ENCODE measurements at places on chromosomes 11 and 22. TPM values are rescaled to one million over a fixed set of nuclear protein-coding genes. Genes with fewer than 3 reads are reported as not detected.
A peak's percentile ranks its signal among the peaks of the same experiment; 100 is the strongest.

- H3K27me3 ChIP-seq = no peaks in the 10 kb centered on the region
- DNase-seq = no peak
- peaks cover 38% of the 10 kb centered on the region for H3K4me1 ChIP-seq
- H3K27ac ChIP-seq = no peak overlapping the region
- no peak overlapping the region for H3K4me3 ChIP-seq
- no peaks in the 10 kb centered on the region for H3K36me3 ChIP-seq
Measured at GRCh38 chr22:23850136-23850611, 7.5 kb upstream of the SLC2A11 start.

Gene OR6X1
- not detected for total RNA-seq

DNA sequence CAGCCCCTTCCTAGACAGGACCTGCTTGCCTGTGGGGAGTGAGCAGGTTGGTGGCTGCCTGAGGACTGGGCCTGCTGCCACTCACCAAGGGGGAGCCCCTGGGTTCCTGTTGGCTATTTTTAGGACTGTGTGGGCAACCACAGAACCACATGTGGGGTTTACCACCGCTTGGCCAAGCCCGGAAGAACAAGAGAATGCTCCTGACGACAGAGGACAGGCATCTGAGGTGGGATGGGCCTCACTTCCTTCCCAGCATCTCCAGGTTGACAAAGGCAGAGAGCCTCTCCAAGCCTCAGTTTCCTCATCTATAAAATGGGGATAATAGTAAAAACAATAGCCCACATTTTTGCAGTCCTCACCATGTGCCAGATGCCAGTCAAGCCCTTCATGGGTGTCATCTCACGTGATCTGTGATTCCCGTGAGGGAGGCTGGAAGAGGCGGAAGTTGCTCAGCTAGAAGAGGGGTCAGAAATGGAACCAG is 43.6 kb downstream of the LRRC32 start:
- no peaks in the 10 kb centered on the region for H3K27me3 ChIP-seq
- peaks cover 14% of the 10 kb centered on the region for H3K4me1 ChIP-seq
- H3K27ac ChIP-seq = no peak overlapping the region
- H3K4me3 ChIP-seq = no peak overlapping the region
- H3K36me3 ChIP-seq = no peaks in the 10 kb centered on the region

DNA sequence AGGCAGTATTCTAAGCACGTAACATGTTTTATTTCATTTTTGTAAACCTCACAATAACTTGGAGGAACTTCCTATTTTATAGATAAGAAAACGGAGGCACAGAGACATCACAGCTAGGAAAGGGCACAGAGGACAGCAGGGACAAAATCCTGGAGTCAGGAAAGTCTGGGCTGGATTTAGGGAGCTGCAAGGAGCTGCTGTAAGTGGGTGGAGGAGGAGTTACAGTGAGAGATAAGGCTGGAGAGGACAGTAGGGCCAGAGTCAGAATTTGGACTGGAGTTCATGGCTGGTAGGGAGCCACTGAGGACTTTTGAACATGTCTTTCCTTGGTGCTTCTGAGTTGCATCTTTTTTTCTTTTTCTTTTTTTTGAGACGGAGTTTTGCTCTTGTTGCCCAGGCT is 32.2 kb upstream of the PTPRJ start:
- H3K27ac ChIP-seq = no peak overlapping the region
- DNase-seq = no peak
- H3K27me3 ChIP-seq = no peaks in the 10 kb centered on the region
- no peak overlapping the region for H3K4me3 ChIP-seq
- no peaks in the 10 kb centered on the region for H3K4me1 ChIP-seq
- H3K36me3 ChIP-seq = no peaks in the 10 kb centered on the region

Gene SCGB1C1
- total RNA-seq = not detected

Gene TRIM51
- not detected for total RNA-seq

Gene PANX2
- 3.3 TPM for total RNA-seq

GRCh38 chr22:50545522-50546325 is at the start of gene KLHDC7B:
TSS of gene KLHDC7B (plus strand) at chr22:50545899. CDS start at chr22:50546244, 345 bp downstream.
- peaks cover 11% of the 10 kb centered on the region for H3K4me1 ChIP-seq
- H3K36me3 ChIP-seq = no peaks in the 10 kb centered on the region
- no peak within 1 kb of the TSS for H3K4me3 ChIP-seq
- no peak for DNase-seq
- H3K27ac ChIP-seq = no peak within 1 kb of the TSS

Gene MSANTD2
- total RNA-seq = 21.0 TPM

Gene OVCH2
- not detected for total RNA-seq

DNA sequence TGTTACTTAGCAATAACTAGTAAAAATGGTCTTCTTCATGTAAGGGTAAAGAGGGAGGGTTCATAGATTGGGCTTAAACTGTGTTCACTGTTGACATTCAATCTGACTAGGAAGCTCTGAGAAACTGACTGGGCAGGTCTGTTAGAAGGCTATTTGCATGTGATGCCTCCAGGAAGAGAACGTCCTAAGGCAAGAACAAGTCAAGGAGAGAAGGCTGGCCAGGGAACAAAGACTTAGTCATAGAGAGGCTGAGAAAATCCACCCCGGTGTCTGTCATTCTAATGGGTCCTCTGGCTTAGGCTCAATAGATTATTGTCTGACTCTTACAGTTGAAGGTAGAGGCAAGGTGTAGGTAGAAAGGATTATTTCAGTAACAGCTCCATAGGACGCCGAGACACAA is 50.3 kb upstream of the CD44 start:
- no peak overlapping the region for H3K4me3 ChIP-seq
- H3K27ac ChIP-seq = no peak overlapping the region
- peaks cover under 1% of the 10 kb centered on the region for H3K4me1 ChIP-seq
- H3K36me3 ChIP-seq = no peaks in the 10 kb centered on the region
- H3K27me3 ChIP-seq = no peaks in the 10 kb centered on the region
- no peak for DNase-seq

DNA sequence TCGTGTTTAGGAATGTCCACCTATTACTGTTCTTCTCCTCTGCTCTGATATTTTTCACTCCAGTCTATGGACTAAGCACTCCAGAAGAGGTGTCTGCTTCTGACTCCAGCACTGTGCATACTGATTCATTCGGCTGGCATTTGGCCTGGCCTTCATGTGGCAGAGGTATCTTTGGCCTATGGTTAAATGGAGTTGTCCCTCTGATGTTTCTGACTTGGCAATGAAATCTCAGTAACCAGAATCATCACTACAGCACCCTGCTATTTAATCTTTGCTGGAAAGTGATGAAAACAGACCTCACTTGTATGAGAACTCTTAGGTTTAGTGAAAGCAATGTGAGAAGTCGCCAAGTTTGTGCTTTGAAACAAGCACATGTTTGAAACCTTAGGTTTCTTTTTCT is 155.2 kb downstream of the MAML2 start:
- H3K4me1 ChIP-seq = peaks cover 7% of the 10 kb centered on the region
- no peaks in the 10 kb centered on the region for H3K27me3 ChIP-seq
- H3K36me3 ChIP-seq = no peaks in the 10 kb centered on the region

Gene SRRD
- total RNA-seq = 23.0 TPM

- H3K27ac ChIP-seq = no peak overlapping the region
- no peak overlapping the region for H3K4me3 ChIP-seq
- peak; percentile 91 for DNase-seq
- no peaks in the 10 kb centered on the region for H3K27me3 ChIP-seq
Measured at GRCh38 chr11:33362051-33362910, 105.1 kb downstream of the HIPK3 start.

Gene PVALB
- 22.8 TPM for total RNA-seq

DNA sequence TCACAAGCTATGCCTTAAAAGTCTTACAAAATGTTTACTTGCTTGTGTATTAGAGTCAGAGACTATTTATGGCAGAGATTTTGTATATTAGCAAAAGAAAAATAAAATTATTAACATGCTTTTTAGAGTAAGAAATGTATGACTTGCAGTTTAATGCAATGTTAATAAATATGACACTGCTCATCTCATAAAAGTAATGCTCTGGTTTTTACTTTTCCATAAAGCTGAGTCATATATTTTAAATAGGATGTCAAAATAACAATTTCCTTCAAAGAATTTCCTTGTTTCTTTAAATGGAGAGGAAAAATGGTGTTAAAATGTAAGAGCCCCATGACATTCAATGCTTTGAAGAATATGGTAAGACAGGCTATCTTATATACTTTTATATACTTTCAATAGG is 16.3 kb upstream of the RDX start:
- H3K4me1 ChIP-seq = no peaks in the 10 kb centered on the region
- no peak for DNase-seq
- H3K27me3 ChIP-seq = no peaks in the 10 kb centered on the region
- H3K36me3 ChIP-seq = no peaks in the 10 kb centered on the region
- H3K27ac ChIP-seq = no peak overlapping the region
- H3K4me3 ChIP-seq = no peak overlapping the region

DNA sequence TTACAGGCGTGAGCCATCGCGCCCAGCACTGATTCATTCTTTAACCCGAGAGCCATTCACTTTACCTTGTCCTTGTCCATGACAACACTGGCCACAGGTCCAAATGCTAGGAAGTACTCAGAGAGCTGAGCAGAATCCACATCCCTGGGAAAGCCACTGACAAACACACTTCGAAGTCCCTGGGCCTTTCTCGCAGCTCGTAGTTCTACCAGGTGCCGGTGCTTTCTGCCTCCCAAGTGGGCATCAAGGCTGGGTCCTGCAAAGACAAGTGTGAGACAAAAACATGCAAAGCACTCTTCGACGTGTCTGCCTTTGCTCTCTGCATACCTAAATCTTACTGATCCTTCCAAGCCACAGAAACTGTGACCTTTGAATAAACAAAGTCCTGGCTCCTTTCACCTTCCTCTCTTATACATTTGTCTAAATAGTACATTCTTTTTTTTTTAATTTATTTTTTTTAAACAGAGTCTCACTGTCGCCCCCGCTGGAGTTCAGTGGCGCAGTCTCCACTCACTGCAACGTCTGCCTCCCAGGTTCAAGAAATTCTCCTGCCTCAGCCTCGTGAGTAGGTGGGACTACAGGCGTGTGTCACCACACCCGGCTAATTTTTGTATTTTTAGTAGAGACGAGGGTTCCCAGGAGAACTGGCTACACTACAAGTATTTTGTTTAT is 2.2 kb downstream of the TUT1 start:
- H3K27ac ChIP-seq = no peak overlapping the region
- H3K27me3 ChIP-seq = no peaks in the 10 kb centered on the region
- H3K4me3 ChIP-seq = no peak overlapping the region
- H3K4me1 ChIP-seq = peaks cover 32% of the 10 kb centered on the region
- no peak for DNase-seq

DNA sequence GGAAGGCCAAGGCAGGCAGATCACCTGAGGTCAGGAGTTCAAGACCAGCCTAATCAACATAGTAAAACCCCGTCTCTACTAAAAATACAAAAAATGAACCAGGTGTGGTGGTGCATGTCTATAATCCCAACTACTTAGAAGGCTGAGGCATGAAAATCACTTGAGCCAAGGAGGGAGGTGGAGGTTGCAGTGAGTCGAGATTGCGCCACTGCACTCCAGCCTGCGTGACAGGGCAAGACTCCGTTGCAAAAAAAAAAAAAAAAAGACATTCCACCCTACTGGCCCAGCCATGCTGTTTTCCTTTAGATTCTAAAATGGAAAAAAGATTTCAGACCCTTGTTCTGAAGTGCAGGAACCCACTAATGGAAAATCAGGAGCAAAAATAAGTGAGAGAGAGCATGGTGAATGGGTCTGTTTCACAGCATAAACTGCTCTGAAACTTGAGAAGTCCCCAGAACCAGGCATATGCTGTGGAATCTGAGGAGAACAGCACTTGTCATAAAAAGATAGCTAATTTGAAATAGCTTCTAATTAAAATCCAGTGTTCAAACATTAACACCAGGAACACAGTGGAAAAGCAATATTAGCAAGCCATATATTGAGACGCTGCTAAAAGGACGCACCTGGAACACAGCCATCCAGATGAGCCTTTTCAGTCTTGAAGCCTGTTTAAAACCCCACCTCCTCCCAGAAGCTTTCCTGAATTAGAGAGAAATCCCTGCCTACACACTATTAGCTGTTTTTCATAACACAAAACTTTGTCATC is 66.3 kb upstream of the CHRM4 start:
- H3K36me3 ChIP-seq = no peaks in the 10 kb centered on the region
- H3K27ac ChIP-seq = no peak overlapping the region
- peak; percentile 76 for DNase-seq

- H3K4me1 ChIP-seq = no peaks in the 10 kb centered on the region
- DNase-seq = no peak
- no peak overlapping the region for H3K27ac ChIP-seq
- H3K27me3 ChIP-seq = no peaks in the 10 kb centered on the region
Measured at GRCh38 chr11:91664521-91664920, 560.1 kb upstream of the FAT3 start.

- no peak for DNase-seq
- no peaks in the 10 kb centered on the region for H3K36me3 ChIP-seq
- no peak overlapping the region for H3K27ac ChIP-seq
- no peak overlapping the region for H3K4me3 ChIP-seq
- H3K4me1 ChIP-seq = peaks cover 10% of the 10 kb centered on the region
- no peaks in the 10 kb centered on the region for H3K27me3 ChIP-seq
Measured at GRCh38 chr11:70226967-70227366, 23.9 kb downstream of the FADD start.

Gene RTN4R
- total RNA-seq = 7.8 TPM

Gene RBM4B
- 53.2 TPM for total RNA-seq

Gene PPFIA1
- total RNA-seq = 35.6 TPM

- no peak overlapping the region for H3K27ac ChIP-seq
- H3K36me3 ChIP-seq = peaks cover 9% of the 10 kb centered on the region
- peak; percentile 71 for DNase-seq
Measured at GRCh38 chr22:26679003-26679629, 21.7 kb downstream of the MIAT start.

DNA sequence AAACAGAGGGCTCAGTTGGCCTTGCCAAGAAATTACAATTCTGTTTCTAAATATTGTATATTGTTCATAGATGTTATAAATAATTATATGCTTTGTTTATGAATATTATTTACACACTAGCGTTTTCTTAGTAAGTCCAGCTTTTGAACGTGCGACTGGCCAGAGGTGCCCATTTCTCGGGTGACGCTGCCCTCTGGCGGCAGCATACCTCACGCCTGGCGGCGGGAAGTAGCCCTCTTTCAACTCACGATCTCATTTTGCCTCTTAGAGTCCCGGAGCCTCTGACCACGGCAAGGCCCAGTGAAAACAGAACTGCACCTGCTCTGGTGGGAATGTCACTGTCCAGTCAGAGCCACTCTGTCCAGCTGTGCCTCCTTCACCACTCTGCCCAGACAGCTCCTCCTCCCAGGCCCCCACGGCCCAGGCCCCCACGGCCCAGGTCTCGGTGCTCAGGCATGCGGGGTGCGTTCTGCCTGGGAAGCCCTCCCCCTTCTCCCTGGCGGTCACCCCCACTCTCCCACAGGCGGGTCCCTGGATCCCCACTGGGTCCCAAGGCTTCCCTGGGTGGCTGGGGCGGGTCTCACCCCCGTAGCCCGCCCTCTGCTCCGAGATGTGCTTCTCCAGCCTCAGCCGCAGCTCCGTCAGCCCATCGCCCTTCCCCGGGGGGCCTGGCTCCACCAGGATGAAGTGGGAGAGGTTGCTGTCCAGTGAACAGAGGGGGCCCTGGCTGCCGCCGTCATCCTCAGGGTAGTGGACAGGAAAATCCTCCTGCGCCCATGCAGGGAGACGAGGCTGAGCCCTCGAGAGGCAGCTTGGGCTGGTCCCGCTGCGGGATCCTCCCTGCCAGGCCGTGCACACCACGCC is 19.3 kb downstream of the TSSC4 start:
- no peaks in the 10 kb centered on the region for H3K27me3 ChIP-seq
- no peak overlapping the region for H3K27ac ChIP-seq
- peaks cover 21% of the 10 kb centered on the region for H3K4me1 ChIP-seq
- peak; percentile 43 for DNase-seq
- no peaks in the 10 kb centered on the region for H3K36me3 ChIP-seq
- H3K4me3 ChIP-seq = no peak overlapping the region

Gene TSGA10IP
- total RNA-seq = 0.39 TPM

All from spinal cord (tissue), 10 donors.